Thoracic aorta (tissue), 2 donors: ENCODE measurements at places on chromosomes 5 and 9. TPM values are rescaled to one million over a fixed set of nuclear protein-coding genes. Genes with fewer than 3 reads are reported as not detected.

OBP2B gene
- total RNA-seq: not detected

ZNF189 gene
- 20.4 TPM for total RNA-seq

PCDH12 gene
- total RNA-seq: 5.2 TPM

MORN5 gene
- total RNA-seq: not detected
